ENCODE measurements at places on chromosomes 2 and 18.
A peak's percentile ranks its signal among the peaks of the same experiment; 100 is the strongest.

DNA sequence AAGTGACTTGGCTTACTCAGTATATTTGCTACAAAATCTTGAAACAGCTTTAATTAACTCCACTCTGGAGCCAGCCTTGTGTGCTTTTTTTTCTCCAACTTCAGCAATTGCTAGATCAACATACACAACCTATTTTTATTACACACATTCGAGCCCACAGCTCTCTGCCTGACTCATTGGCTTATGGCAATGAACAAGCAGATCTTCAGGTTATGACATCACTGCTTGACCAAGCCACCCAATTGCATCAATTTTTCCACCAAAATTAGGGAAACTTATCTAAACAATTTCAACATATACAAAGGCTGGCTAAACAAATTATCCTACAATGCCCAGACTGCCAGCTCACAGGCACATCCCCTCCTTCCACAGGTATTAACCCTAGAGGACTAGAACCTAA is 39.6 kb upstream of the PDK1 start:
- no peak for DNase-seq

GRCh38 chr2:188977317-188977716 is 3.1 kb downstream of the COL3A1 start:
- no peak for DNase-seq

GRCh38 chr18:34729264-34729663 is 19.2 kb downstream of the DTNA start:
- DNase-seq: peak; percentile 42

GRCh38 chr2:222319586-222320435 is 21.0 kb upstream of the PAX3 start:
- DNase-seq: no peak

GRCh38 chr2:184419744-184420143 is 178.6 kb upstream of the ZNF804A start:
- no peak for DNase-seq

DNA sequence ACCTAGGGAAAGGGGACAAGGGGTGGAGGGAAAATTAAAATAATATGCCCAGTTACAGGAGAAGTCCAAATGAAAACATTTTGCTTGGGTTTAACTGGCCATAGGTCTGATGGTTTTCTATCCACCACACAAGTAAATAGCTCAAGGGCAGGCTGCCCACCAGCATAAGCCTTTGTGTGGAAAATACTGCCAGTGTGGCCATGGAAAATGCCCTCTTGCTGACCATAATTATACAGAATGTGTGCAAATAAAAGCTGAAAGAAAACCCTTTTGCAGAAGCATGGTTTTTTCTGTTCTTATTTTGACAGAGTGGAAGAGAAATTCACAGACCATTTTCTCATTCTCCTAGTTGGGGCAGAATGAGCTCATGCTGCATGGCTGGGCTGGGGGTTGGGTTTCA is 111.3 kb upstream of the SIX2 start:
- no peak for DNase-seq

DNA sequence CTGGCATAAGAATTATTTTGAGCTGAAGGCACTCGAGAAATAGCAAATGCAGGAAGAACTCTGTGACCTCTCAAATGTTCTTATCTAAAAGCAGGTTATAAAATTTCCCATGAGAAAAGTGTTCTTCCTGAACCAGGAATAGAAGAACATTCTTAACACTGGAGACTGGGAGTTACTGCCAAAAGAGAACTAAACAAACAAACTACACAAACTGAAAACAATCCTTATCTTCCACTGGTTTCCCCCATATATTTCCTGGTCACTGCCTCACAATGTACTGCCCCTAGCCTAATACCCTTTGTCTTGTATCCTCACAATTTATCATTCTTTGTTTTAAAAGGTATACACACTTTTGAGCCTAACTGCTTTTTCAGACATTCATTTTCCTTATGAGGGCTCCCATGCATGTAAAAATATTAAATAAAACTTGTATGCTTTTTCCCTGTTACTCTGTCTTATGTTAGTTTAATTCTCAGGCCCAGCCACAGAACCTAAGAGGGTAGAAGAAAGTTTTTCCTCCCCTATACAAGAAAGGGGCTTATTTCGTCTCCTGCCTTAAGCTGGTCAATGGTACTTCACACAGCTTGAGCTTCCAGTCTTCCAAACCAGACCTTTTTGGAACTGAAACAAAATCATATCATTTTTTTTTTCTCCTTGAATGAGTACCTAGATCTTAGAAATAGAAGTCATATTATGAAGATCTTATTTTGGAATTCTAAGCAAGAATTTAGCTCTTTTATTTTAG is 110.6 kb downstream of the MSTN start:
- DNase-seq: no peak

- no peak for DNase-seq
These were observed 128.9 kb upstream of the ASB18 start for GRCh38 chr2:236393101-236393500.

DNA sequence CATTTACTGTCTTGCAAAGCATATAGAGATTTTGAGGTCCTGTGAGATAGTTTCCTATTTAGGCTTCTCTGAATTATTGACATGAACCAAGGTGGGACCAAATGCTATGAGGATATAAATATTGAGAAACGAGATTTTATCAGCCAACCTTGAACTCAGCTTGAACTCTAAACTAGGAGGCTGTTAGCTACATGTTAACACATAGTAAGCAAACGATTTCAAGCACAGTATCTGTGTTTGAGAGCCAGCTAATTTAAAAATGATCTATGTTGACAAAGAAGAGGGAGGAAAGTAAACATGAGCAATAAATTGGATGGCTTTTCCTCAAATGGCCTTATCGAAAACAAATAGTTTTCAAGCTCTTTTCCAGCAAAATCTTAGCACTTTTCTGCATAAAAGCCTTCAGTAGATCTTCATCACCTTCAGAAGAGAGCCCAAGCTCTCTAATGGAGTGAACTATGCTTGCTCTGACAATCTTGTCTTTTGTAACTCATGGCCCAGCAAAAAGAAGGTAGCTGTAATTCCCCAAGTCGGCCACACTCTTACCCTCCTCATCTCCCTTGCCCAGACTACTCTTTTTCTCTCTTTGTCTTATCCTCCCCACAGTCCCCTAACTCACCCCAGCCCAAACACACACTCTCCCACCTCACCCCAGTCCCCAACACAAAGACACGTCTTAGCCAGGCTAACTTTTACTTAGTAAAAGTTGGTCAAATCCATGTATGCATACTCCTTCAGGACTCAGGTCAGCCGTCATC is 14.7 kb downstream of the CD28 start:
- no peak for DNase-seq

- DNase-seq: no peak
These were observed 254.6 kb downstream of the CDH20 start for GRCh38 chr18:61587865-61588264.

DNA sequence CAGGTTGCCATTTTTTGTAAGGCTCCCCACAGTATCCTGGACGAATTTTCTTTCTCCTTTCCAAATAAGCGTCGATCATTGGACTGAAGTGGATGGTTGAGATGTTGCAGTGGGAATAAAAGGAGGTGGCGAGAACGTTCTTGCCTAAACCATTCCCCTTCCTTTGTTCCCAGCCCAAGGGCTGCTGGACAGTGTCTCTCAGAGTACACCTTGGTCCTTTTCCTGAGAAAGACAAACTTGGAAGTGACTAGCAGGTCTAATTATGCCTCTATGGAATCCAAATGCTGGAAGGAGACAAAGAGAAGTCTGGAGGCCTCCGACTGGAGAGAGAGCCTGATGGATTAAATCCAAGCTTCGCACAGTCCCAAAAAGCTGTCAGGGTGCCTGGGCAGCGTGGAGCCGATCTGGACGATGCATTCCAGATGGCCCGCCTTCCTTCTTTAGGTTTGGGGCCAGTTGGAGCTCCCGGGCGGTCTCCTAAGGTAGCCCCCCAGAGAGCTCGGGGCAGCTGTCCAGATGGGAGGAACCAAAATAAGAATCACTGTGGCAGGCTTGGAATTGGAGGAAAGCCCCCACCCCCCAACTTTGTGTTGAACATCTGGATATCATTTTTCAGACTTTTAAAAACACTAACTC is 186.8 kb downstream of the TMEM247 start:
- DNase-seq: no peak

DNA sequence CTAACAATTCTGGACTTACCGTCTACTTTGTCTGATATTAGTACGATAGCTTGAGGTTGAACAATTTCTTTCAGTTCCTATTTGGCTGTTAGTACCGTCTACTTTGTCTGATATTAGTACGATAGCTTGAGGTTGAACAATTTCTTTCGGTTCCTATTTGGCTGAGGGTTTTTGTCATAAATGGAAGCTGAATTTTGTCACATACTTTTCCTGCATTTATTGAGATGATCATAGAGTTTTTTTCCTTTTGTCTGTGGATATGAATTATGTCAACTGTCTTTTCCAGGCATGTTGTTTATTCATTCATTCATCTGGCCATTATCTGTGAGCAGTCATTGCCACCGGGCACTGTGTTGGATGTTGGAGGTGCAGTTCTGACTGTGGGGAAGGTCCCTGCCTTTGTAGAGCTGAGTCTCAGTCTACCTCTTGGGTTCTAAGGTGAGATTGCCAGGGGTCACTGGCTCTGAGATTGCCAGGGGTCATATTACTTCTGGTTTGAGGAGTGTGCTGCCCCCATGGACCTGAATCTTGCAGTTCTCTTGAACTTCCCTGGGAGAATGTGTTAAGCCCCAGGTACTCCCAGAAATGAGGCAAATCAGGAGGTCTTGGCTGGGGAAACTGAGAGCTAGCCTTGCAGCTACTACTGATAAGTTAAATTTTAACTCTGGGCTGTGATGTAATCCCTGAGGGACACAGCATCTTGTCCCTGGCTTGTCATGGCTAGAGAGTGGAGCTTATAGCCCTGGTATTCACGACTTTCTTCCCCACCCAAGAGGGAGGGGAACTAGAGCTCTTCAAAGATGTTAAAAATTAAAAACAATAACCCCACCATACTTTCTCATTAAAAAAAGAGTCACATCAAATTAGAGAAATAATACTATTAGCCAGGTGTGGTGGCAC is 89.1 kb upstream of the MBOAT2 start:
- DNase-seq: no peak

- DNase-seq: no peak
These were observed 139.9 kb upstream of the EPAS1 start for GRCh38 chr2:46157072-46157965.

- no peak for DNase-seq
These were observed 167.6 kb downstream of the AFF3 start for GRCh38 chr2:99974682-99975375.

GRCh38 chr18:42341423-42341822 is 386.4 kb downstream of the PIK3C3 start:
- DNase-seq: no peak

Measured in foreskin keratinocyte (primary cell).